ENCODE measurements at places on chromosomes 2 and 18. TPM values are rescaled to one million over a fixed set of nuclear protein-coding genes. Genes with fewer than 3 reads are reported as not detected.

Gene STON1
- 0.79 TPM for total RNA-seq

Gene COLEC11
- 0.38 TPM for total RNA-seq

Gene LDLRAD4
- not detected for total RNA-seq

Gene ZNF514
- total RNA-seq, result 12.5 TPM

Gene RFTN2
- total RNA-seq, result under 0.01 TPM

Gene HNMT
- total RNA-seq, result 1.1 TPM

Gene IKZF2
- total RNA-seq, result 27.4 TPM

Gene RTP5
- not detected for total RNA-seq

Gene ANKRD62
- total RNA-seq, result 0.13 TPM

Gene C2orf66
- total RNA-seq, result under 0.01 TPM

Gene MSTN
- not detected for total RNA-seq

Gene SIX3
- not detected for total RNA-seq

Gene FHOD3
- total RNA-seq, result 8.8 TPM

Gene DLX1
- not detected for total RNA-seq

Gene ERMN
- total RNA-seq, result not detected

Gene KCNG2
- total RNA-seq, result not detected

Gene ANKRD44
- 0.90 TPM for total RNA-seq

Gene RAB11FIP5
- total RNA-seq, result 21.9 TPM

Gene HS6ST1
- total RNA-seq, result 21.3 TPM

Gene CNRIP1
- not detected for total RNA-seq

Gene KLHL41
- total RNA-seq, result under 0.01 TPM

Gene SFTPB
- total RNA-seq, result not detected

Gene CTLA4
- not detected for total RNA-seq

Gene ACMSD
- not detected for total RNA-seq

Gene AMER3
- under 0.01 TPM for total RNA-seq

Gene SPTBN1
- total RNA-seq, result 339 TPM

Gene TXNDC2
- under 0.01 TPM for total RNA-seq

Gene CDH20
- total RNA-seq, result not detected

Gene OTOS
- not detected for total RNA-seq

Gene NEU2
- not detected for total RNA-seq

Gene BCL2L11
- total RNA-seq, result 3.7 TPM

Gene LCT
- total RNA-seq, result under 0.01 TPM

Gene MZT2A
- total RNA-seq, result 207 TPM

Gene GREB1L
- total RNA-seq, result 0.90 TPM

Gene INPP4A
- 18.2 TPM for total RNA-seq

Gene DES
- total RNA-seq, result not detected

Gene TRIM43B
- not detected for total RNA-seq

Gene CCL20
- 1.5 TPM for total RNA-seq

Gene SKA1
- 0.26 TPM for total RNA-seq

Gene MAP3K19
- not detected for total RNA-seq

Gene GCG
- not detected for total RNA-seq

Gene C2orf15
- 0.90 TPM for total RNA-seq

Gene CCBE1
- 1.6 TPM for total RNA-seq

Gene CRYGC
- not detected for total RNA-seq

Gene EGR4
- total RNA-seq, result not detected

Gene LAMA1
- 1.8 TPM for total RNA-seq

Gene FOXI3
- total RNA-seq, result not detected

Gene UGT1A5
- total RNA-seq, result 0.26 TPM

Gene NYAP2
- total RNA-seq, result not detected

Gene SEC11C
- 48.7 TPM for total RNA-seq

Gene C2orf78
- not detected for total RNA-seq

Gene PCARE
- total RNA-seq, result not detected

Gene RESP18
- total RNA-seq, result not detected

Gene DHRS9
- 19.1 TPM for total RNA-seq

Gene PKDCC
- total RNA-seq, result 0.79 TPM

Gene KCNK3
- total RNA-seq, result not detected

Gene RUFY4
- total RNA-seq, result not detected

Gene LAPTM4A
- total RNA-seq, result 60.0 TPM

Gene CIB4
- total RNA-seq, result not detected

Gene BBS5
- total RNA-seq, result 1.3 TPM
